Transverse colon (tissue), 4 donors: ENCODE measurements at places on chromosomes 5 and 9. TPM values are rescaled to one million over a fixed set of nuclear protein-coding genes. Genes with fewer than 3 reads are reported as not detected.

GRCh38 chr5:82738681-82739269 lies 338.4 kb downstream of the TMEM167A start:
- no peak for DNase-seq

The HK3 gene
- 6.0 TPM for total RNA-seq

DNA sequence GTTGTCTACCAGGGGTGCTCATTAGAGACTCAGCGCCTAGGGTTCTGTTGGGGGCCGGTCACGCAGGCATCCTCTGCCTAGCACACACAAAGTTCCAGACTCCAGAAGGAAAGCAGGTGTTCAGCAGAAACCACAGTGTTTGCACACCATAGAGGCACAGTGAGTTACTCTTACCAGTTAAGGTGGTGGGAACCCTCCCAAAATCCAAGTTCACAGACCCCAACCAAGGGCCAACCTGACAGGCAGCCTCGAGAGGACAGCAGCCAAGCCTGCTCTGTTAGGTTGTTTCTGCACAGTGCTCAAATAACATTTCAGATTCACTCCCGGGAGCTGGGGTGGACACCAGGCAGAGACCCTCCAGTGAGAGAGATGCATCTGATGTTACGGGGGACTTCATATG lies 36.2 kb downstream of the SECISBP2 start:
- DNase-seq, result no peak

DNA sequence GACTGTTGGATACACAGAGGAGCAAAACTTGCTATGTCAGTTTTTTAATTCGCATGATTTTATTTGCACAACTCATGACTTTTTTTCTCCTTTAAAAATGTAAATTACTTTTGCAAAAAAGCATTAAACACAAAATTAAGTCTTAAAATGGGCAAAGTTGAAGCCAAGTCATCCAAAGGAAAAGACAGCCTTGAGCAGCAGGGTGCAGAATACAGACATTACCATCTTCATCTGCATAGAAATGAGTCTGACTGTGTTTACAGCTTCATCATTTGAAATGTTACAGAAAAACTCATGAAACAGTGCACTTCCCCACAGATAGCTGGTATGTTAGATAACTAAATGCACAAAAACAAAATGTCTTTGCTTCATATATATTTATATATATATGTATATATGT lies 101.4 kb downstream of the TSSK1B start:
- DNase-seq, result no peak

The AK8 gene
- not detected for total RNA-seq

The EIF4E1B gene
- total RNA-seq, result not detected

GRCh38 chr5:107223066-107223465 lies 447.7 kb downstream of the EFNA5 start:
- no peak for DNase-seq

DNA sequence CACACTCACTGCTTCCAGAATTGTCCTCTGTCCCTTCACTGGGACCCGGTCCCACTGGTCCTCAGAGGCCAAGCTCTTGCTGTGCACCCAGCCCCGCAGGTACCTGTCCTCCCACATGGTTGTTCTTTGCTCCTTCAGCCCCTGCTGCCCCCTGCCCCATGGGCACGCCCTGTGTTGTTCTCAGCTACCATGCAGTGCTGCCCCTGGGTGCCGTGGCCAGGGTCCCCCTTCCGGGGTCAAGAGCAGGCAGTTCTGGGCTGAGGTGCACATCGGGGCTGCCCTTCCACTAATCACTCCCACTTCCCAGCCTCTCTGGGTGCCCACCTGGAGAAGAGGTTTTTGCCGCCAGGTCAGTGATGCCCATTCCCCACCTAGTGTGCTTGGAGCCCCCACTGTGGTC lies 31.9 kb upstream of the SUSD3 start:
- DNase-seq, result no peak

DNA sequence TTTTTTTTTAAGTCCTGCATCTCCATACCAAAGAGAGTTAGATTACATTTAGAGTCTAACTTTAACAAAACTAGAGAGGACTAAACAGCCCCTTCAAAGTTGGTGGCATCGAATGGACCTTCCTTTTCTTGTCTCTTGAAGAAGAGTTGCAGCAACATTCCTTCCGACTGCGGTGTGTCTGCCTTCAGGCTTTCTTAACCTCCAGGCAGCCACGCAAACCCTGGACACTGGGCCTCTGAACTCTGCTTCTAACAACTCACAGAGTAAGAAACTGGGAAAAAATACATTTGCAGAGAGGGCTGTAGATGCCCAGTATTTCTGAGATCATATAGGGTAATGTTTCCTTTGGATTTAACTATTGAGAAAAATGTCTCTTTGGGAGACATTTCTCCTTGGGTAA lies 120.5 kb upstream of the MAST4 start:
- DNase-seq, result no peak
